ENCODE measurements at places on chromosomes 11 and 22. TPM values are rescaled to one million over a fixed set of nuclear protein-coding genes. Genes with fewer than 3 reads are reported as not detected.

- no peak for DNase-seq
Observed at GRCh38 chr22:37425800-37426705, 1.2 kb downstream of the ELFN2 start.

DNA sequence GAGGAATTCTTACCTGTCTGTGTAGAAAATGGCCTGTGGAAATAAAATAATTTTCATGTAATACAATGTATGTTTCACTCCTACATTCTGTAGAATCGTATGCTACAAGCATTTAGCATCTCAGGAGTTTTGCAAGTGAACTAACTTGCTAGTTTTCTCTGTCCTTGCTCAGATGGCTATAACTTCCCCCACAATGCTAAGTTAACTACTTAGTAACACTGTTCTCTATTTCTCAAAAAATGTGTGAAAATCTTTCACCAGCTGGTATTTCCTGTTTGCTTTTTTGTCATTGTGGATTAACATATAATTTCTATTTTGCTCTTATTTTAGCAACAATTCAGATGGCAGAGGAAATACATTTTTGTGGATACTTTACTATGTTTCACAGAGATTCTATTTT, 4.4 kb downstream of the OR4S2 start:
- no peak for DNase-seq

DNA sequence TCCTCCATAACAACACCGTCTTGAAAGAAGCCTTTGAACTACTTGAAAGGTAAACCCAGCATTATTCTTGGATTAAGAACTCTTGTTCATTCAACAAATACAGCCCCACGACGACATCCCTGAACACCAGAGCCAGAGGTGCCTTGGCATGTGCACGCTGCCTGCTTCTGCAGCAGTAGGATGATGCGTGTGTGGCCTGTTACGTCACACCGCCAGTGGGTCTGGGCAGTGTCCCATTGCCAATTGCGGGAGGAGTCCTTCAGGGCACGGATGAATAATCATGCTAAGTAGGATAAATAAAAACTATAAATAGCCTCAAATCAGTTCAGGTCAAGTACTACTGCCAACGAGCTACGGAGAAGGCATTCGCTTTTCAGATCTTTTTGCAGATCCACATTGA, 380.5 kb downstream of the SHANK2 start:
- no peak for DNase-seq

- no peak for DNase-seq
Observed at GRCh38 chr22:46061501-46062231, 84.7 kb upstream of the WNT7B start.

GRCh38 chr11:122737951-122738693, 82.6 kb downstream of the UBASH3B start:
- DNase-seq = no peak

H19 gene
- total RNA-seq = not detected
